ENCODE measurements at places on chromosomes 5 and 9.

GRCh38 chr9:136688274-136689107 is 1.2 kb upstream of the AGPAT2 start:
- no peak for DNase-seq

- no peak for DNase-seq
Observed at GRCh38 chr5:13303445-13303844, 641.0 kb downstream of the DNAH5 start.

- peak; percentile 37 for DNase-seq
Observed at GRCh38 chr9:133702798-133703590, 35.2 kb downstream of the SARDH start.

DNA sequence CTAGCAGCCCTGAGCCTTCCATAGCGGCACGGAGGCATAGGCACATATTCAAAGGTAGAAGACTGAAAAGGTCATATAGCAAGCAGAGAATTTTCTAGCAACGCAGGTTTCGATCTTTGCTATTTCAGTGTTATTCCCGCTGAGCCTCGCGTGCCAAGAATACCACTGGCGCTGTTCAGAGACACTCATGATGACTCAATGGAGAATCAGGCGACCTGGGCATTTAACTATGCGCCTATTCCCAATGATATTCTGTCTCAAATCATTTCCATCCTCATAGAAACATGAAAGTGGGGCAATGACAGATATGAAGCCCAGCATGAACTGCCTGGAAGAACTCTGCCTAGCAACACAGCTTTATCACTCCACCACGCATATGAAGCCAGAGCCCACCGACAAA is 59.9 kb downstream of the EFNA5 start:
- DNase-seq = no peak

DNA sequence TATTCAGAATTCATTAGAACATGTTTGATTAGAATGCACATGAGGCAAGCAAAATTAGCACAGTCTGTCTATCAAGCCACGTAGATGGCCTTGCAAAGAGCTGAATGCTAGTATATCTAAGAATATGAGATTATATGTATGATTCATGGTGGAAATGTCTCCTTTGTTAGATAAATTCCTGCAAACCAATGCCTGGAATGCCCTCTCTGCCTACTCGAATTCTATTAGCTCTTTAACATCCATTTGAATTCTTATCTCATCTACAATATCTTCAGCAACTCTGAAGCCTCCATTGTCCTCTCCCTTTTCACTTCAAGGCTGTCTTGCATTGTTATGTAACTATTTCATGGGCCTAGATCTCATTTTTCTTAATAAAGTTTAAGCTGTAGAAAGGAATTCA is 205.5 kb downstream of the TMC1 start:
- no peak for DNase-seq

DNA sequence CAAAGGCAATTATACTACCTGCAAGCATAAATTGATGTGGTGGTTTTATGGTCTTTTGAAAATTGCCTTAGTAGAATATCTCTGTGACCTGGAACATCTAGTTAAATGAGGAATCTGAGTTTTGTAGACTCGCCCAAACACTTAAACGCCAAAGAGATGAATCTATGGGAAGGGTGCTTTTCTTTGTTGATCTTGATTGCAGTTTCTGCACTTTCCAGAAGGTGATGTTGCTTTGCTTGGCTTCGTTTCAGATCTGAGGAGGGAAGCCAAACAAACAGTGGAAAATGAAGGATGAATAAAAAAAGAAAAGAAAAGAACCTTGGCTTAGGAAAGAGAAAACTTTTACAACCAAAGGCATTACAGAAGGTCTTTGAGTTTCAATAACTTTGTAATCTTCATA is 1021.2 kb downstream of the NR2F1-AS1 start:
- no peak for DNase-seq

DNA sequence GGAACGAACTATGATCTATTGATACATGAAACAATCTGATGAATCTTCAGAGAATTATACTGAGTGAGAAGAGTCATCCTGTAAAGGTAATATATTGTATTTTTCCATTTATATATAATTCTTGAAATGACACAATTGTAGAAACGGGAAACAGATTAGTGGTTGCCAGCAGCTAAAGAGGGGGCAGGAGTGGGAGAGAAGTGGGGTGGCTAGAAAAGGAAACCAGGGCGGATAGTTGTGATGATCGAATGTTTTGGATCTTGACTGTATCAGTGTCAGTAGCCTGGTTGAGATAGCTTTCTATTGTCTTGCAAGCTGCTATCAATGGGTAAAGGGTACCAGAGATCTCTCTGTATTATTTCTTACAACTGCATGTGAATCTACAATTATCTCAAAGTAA is 17.7 kb upstream of the RAPGEF1 start:
- DNase-seq = no peak

Data from activated CD4-positive, alpha-beta T cell treated with anti-CD3 and anti-CD28 coated beads, Interleukin-2, amount 50 U/mL, for 1 hour (primary cell).